ENCODE measurements at places on chromosomes 7 and 10.

DNA sequence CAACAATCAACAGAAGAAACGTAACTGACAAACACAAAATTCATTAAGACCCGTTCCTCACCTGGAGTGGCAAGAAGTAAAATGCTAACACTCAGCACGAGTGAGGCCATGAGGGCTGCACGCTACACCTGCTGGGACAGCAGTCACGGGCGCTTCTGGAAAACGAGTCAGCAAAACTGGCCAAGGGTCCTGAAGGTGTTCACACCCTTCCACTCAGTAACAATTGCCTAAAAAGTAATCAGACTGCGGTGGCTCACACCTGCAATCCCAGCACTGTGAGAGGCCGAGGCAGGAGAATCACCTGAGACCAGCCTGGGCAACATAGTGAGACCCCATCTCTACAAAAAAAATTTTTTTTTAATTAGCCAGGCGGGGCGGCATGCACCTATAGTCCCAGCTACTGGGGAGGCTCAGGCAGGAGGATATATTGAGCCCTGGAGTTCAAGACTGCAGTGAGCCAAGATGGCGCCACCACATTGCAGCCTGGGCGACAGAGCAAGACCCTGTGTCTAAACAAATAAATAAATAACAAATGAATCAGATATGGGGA lies 199.1 kb downstream of the MAD1L1 start:
- DNase-seq: no peak

DNA sequence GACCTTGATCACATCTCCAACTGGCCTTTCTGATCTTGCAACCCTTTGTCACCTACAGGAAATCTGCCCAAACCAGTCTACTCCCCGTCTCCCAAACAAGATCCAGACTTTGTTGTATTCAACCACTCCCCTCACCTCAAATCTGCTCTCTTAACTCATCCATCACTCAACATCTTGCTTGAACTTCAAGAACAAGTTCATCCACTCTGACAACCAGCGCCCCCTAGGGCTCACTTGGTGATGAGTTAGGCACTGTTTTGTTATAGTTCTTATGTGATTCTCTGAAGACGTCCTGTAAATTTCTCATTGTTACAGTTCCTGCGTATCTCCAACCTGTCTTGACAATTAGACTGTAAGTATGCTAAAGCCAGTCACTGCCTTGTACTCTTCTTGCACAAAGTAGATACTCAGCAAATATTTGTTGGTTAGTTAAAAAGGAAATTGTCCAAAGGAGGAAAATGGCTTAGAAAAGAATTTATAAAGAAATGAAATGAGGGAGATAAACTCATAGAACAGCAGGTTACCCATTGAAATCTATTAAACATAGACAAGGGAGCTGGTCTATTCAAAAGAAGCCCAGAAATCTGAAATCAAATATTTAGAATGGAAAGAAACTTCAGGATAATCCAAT lies 5.3 kb downstream of the FRMD4A start:
- peak; percentile 85 for DNase-seq

- DNase-seq: no peak
These were observed 36.9 kb upstream of the FAM20C start for GRCh38 chr7:155469-155900.

DNA sequence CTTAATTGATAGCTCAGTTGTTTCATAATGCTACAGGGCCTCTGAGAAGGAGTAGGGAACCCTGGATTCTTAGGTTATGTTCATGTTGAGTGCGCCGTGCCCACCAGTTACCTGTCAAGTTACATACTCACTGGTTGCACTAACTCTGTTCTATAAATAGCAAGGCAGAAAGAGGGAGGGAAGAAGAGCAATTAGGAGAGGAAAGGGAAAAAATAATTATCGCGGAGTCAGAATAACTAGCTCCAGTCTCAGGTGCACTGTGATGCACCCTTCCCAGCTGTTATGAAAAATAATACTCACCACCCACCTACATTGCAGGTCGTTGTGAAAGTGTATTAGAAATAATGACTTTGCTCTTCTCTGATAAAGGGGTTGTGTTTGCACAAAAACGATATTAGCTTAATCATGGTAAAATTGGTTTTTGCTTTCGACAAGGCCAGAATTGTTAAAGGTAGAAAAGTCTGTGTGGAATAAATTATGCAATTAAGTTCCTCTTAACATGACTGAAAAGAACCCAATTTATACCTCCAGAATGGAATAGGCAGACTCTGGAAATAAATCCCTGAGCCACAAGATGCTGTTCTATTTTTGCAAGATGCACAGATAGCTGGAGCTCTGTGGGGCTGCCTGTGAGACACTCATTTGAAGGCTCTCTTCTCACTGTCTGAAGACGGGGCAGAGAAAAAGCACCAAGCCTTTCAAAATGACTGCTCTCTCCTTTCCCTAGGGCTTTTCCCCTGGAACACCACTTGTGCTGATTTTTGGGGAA lies 137.6 kb upstream of the PITRM1 start:
- DNase-seq: no peak

- DNase-seq: no peak
These were observed 63.4 kb upstream of the STRIP2 start for GRCh38 chr7:129370812-129371211.

GRCh38 chr7:123820864-123821263 lies 24.1 kb upstream of the HYAL4 start:
- no peak for DNase-seq

GRCh38 chr10:84314275-84314674 lies 14.1 kb upstream of the CCSER2 start:
- peak; percentile 22 for DNase-seq

DNA sequence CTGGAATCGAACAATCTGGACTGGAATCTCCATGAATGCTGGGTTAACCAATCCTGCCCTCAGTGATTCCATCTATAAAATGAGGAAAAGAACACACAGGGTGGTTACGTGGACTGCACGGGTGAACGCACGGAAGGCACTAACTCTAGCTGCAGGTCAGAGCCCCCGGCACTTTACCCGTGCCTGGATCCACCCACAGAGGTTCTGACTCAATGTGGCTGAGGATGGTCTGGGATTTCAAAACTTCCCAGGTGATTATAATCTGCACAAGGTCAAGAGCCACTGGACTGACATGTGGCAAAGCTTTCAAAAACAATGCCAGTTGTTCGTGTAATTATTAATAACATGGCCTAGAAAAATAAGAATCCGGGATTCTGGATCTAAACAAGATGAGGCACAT lies 29.2 kb downstream of the KIAA1549 start:
- DNase-seq: no peak

DNA sequence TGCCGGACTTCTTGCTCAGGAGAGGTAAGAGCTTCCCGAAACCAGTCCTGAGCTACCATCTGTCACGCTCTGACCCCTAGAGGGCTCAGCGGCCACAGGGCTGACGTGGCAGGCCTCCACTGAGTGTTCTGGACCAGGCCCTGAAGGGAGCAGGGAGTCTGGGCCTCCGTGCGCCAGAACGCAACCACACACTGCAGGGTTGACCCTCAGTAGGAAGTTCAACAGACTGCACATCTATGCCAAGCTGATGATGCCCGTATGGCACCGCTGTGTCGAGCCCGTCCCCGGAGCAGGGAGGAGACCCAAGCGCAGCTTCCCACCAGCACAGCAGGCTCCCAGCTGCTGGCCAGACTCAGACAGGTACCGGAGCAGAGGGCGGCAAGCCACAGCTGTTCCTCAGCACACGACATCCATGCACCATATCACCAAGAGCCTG lies 39.2 kb downstream of the CAMK2B start:
- DNase-seq: no peak

DNA sequence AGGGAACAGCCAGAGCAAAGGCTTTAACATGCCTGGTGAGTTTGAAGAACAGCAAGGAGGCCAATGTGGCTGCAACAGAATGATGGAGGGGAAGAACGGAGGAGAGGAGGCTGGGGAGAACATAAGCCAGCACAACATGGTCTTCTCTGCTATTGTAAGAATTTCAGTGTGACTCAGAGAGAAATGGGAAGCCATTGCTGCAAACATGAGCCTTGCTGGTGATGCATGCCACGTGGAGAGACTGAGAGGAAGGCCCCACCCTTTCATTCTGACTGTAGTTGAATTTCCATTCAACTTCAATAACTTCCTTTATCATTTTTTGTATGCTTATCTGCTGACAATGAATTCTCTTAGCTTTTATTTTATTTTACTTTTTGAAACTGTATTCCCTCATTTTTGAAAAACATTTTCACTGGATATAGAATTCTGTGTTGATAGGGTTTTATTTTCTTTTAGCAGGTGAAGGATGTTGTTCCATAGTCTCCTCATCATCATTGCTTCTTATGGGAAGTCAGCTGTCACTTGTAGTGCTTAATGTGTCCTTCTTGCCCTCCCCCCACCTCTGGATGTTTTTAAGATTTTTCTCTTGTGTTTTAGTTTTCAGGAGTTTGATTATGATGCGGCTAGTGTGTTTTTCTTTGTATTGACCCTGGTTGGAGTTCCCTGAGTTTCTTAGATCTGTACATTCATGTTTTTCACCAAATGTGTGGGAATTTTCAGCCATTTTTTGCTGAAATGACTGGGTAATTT lies 46.4 kb upstream of the LEP start:
- DNase-seq: peak; percentile 21

DNA sequence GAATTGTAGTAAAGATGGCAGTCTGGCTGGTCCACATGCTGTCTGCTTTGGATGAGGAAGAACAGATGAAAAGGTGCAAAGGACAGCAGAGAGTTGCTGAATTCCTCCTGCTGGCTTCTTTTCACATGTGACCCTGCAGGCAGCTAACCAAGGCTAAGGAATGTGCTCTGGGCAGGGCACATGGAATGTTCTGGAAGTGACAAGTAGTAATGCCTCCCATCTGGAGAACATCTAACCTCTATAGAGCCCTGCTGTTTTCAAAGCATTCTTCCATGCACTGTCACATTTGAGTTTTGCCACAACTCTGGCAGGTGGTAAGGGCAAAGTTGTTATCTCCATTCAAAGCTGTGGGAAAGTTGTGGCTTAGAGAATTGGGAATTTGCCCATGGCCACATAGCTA lies 208.8 kb downstream of the STK31 start:
- no peak for DNase-seq

GRCh38 chr7:91468256-91468655 lies 204.0 kb downstream of the FZD1 start:
- DNase-seq: no peak

DNA sequence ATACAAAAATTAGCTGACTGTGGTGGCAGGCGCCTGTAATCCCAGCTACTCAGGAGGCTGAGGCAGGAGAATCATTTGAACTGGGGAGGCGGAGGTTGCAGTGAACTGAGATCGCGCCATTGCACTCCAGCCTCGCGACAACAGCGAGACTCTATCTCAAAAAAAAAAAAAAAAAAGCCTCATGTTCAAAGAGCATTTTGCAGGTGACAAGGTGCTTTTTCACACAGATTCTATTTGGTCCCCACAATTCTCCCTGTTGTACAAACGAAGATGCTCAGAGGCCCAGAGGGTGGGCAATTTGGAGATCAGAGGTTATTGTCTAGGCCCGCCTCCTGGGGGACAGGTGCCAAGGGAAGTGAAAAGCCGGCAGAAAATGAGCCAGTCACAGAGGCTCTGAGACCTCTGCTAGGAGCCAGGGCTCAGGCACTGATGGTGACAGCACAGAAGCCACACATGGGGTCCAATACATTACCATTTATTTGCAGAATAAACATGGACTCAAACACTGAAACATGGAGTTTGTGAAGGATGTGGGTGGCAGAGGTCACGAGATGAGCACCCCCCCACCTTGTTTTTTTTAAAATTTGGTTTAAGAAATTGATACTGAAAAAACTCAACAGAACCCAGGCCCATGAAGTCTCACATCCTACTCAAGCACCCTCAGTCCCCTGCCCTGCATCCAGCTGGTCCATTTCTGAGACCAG lies 882 bp upstream of the GAL3ST4 start:
- peak; percentile 50 for DNase-seq

DNA sequence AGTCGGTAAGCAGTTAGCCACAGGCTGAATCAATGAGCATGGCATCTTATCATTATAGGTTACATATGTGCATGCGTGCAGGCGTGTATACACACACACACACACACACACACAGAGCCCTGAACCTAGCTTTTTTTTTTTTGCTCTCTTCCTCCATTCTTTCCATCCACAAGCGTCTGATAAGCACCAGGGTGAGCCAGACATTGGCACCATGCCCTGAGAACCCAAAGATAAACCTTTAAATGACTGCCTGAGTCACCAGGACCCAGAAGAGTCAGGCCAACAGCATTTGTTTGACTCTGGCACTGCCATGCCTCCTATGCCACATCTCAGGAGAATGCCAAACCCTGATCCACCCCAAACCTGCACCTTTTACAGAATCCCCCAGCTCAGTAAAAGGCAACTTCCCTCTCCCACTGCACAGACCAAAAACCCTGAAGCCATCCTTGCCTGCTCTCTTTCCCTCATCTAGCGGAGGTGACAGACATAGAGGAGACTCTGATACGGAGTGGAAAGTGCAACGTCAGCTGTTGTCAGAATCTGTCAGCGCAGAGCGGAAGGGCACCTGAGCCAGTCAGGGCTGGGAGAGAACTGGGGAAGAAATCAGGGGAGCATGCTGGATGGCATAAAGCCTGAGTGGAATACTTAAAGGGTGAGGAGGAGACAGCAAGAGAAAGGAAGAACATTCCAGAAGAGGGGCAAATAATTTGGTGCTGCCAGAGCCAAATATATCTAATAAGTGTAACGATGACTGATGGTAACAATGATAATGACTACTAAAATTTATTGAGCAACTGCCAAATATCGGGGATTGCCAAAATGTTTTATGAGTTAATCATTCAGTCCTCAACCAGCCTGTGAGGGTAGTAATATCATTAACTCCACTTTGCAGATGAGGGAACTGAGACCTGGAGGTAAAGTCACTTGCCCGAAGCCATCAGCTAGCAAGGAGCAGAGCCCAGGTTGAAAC lies 3.2 kb downstream of the PARP12 start:
- peak; percentile 57 for DNase-seq

DNA sequence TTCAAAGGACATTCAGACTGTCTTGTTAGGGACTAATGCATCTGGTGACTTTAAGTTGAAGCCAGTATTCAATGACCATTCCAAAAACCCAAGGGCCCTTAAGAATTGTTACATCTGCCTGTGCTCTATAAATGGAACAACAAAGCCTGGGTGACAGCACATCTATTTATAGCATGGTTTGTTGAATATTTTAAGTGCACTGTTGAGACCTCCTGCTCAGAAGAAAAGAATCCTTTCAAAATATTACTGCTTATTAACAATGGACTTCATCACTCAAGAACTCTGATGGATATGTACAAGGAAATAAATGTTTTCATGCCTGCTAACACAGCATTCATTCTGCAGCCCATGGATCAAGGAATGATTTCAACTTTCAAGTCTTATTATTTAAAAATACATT lies 33.1 kb upstream of the CYP26C1 start:
- no peak for DNase-seq

GRCh38 chr10:94645285-94645684 lies 38.2 kb upstream of the CYP2C18 start:
- DNase-seq: no peak
